Activated CD8-positive, alpha-beta memory T cell treated with anti-CD3 and anti-CD28 coated beads, Interleukin-2, amount 10 ng/mL, durations not matched to agents 7 days and 5 days (primary cell): ENCODE measurements at places on chromosomes 2 and 18.

DNA sequence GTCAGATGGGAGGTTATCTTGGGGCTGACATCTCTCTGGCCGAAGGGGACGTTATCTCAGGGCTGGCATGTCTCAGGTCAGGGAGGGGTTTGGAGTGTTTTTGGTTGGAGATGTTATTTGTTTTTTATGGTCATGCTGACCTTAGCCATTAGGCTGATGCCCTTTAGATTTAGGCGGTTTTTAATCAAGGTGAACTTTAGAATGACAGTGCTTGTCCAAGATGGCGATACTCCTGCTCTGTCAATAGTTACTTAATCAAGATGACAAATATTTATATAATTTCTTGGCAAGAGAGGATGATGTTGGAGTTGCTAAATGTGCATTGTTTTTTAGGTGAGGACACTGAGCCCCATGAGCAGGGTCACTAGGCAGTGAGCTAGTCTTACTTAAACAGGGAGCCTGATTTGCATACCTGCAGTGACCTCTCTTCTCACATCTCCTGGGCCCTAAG, 34.5 kb downstream of the MERTK start:
- no peak for DNase-seq
- no peaks in the 10 kb centered on the region for H3K36me3 ChIP-seq
- no peak overlapping the region for H3K4me3 ChIP-seq
- peaks cover 30% of the 10 kb centered on the region for H3K27me3 ChIP-seq
- H3K27ac ChIP-seq, result no peak overlapping the region

DNA sequence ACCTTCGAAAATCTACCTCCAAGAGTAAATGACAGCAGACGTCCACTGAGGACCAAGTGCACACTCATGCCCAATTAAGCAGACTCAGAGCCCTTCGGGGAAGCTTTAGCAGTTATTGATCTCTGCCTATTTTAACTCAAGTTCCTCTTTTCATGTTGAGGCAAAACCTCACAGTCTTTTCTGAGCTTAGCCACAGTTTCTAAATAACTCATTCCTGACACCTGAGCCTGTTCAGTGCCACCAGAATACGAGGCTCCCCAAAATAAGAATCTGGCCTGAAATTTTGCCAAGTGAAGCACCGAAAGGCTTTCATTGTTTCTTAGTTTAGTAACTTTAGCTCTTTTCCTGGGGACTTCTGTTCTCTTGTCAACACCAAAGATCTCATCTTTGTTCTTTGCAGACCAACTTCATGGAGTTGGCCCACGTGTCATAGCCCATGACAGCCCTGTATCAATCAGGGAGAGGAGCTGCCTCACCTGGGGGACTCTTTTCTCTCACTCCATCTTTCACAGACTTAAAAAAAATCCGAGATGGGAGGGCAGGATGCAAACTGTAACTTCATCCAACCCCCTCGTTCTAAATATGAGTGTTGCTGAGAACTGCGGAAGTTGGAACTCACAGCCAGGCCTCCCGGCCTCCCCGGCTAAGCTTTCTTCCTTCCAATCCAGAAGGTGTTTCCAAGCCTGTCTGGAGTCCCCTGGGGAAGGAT, 22.2 kb downstream of the INPP5D start:
- H3K36me3 ChIP-seq, result peaks cover 67% of the 10 kb centered on the region
- no peak for DNase-seq
- H3K4me1 ChIP-seq, result peaks cover 91% of the 10 kb centered on the region
- H3K27me3 ChIP-seq, result no peaks in the 10 kb centered on the region
- H3K27ac ChIP-seq, result peak overlapping the region; percentile 94

DNA sequence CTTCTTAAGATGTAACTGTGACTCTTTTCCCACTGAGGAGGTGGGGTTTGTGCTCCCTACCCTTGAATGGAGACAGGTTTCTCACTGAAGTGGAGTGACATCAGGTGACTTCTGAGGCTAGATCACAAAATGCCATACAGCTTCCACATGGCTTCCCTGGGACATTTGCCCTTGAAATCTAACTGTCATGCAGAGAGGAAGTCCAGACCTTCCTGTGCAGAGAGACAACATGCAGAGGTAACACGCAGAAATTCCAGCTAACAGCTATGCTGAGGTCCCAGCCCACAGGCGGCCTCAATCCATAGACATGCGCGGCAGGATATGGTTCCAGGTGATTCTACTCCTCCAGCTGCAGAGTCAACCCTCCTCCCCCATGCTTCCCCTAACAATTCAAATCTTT, 119.0 kb downstream of the TRIB2 start:
- no peak overlapping the region for H3K27ac ChIP-seq
- H3K27me3 ChIP-seq, result peaks cover 29% of the 10 kb centered on the region
- DNase-seq, result no peak
- no peaks in the 10 kb centered on the region for H3K36me3 ChIP-seq
- no peaks in the 10 kb centered on the region for H3K4me1 ChIP-seq

- H3K4me3 ChIP-seq, result no peak overlapping the region
- H3K27ac ChIP-seq, result no peak overlapping the region
- H3K36me3 ChIP-seq, result no peaks in the 10 kb centered on the region
Measured at GRCh38 chr18:5449858-5450509, 93.8 kb downstream of the EPB41L3 start.

DNA sequence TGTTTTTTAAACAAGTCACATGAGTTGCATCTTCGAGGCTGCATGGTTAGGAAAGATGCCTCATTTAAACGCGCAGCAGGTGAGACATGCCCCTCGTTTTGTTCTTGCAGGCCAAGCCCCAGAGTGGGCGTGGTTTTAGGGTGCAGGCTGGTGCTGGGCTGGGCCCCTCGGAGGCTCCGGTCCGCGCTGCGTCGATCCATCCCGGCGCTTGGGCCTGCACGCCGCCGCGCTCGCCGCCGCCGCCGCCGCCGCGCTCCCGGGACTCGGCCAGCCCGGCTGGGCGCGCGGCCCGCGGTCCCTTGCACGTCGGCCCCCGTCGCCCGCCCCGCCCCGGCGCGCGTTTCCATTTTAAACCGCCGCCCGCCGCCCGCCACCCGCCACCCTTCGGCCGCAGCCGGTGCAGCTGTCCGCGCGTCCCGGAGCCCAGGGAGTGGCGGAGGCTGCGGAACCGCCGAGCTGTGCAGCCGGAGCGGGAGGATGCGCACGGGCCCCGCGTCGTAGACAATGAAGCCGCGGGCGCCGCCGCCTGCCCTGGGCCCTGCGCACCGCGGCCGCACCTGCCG, 175.5 kb downstream of the AGAP1 start:
- H3K36me3 ChIP-seq, result peaks cover 3% of the 10 kb centered on the region
- peak overlapping the region; percentile 18 for H3K4me3 ChIP-seq
- peaks cover 61% of the 10 kb centered on the region for H3K27me3 ChIP-seq
- no peak for DNase-seq
- peaks cover 4% of the 10 kb centered on the region for H3K4me1 ChIP-seq
- no peak overlapping the region for H3K27ac ChIP-seq

DNA sequence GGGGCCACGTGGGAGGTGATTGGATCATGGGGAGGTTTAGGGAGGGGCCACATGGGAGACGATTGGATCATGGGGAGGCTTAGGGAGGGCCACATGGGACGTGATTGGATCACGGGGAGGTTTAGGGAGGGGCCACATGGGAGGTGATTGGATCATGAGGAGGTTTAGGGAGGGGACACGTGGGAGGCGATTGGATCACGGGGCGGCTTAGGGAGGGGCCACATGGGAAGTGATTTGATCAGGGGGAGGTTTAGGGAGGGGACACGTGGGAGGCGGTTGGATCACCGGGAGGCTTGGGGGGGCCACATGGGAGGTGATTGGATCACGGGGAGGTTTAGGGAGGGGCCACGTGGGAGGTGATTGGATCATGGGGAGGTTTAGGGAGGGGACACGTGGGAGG, 22.5 kb upstream of the SALL3 start:
- H3K4me1 ChIP-seq, result no peaks in the 10 kb centered on the region
- H3K4me3 ChIP-seq, result no peak overlapping the region
- DNase-seq, result no peak
- H3K27ac ChIP-seq, result no peak overlapping the region
- H3K36me3 ChIP-seq, result no peaks in the 10 kb centered on the region

GRCh38 chr18:52624702-52625101, 284.7 kb downstream of the DCC start:
- H3K27ac ChIP-seq, result no peak overlapping the region
- H3K4me1 ChIP-seq, result no peaks in the 10 kb centered on the region
- H3K4me3 ChIP-seq, result no peak overlapping the region
- DNase-seq, result no peak

DNA sequence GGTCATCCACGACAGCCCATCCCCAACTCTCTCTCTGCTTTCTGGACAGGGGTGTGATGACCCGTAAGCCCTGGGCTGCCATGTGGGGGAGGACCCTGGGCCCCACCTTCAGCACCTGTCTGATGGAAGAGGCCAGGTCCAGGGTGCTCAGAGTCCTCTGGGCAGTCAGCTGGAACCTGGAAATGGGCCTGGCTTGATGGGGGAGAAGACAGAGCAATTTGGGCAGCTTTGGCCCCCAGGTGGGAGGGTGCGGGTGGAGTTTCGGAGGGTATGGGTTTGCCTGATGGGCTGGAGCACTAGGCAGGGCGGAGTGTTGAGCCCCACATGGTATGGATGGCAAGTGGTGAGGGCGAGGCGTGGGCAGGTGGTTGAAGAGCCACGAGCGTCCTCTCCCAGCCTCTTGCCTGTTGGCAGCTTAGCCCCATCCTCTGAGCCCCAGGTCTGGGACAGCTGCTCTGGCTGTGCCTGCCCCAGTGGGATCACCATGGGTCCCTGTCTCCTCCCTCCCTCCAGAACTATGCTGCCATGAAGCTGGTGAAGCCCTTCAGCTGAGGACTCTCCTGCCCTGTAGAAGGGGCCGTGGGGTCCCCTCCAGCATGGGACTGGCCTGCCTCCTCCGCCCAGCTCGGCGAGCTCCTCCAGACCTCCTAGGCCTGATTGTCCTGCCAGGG, 232.7 kb downstream of the DYSF start:
- peaks cover 2% of the 10 kb centered on the region for H3K27me3 ChIP-seq
- no peak overlapping the region for H3K27ac ChIP-seq
- H3K4me3 ChIP-seq, result no peak overlapping the region
- DNase-seq, result no peak
- H3K36me3 ChIP-seq, result no peaks in the 10 kb centered on the region

- no peak for DNase-seq
- peaks cover 2% of the 10 kb centered on the region for H3K27me3 ChIP-seq
- H3K27ac ChIP-seq, result no peak overlapping the region
- no peak overlapping the region for H3K4me3 ChIP-seq
Measured at GRCh38 chr2:30218814-30219213, 12.5 kb upstream of the LBH start.

GRCh38 chr2:8650256-8650655, 31.6 kb upstream of the ID2 start:
- no peaks in the 10 kb centered on the region for H3K4me1 ChIP-seq
- peaks cover 3% of the 10 kb centered on the region for H3K36me3 ChIP-seq
- no peak for DNase-seq
- H3K27ac ChIP-seq, result no peak overlapping the region
- no peak overlapping the region for H3K4me3 ChIP-seq

- peaks cover 4% of the 10 kb centered on the region for H3K36me3 ChIP-seq
- H3K27ac ChIP-seq, result no peak overlapping the region
- H3K4me1 ChIP-seq, result peaks cover 17% of the 10 kb centered on the region
- no peaks in the 10 kb centered on the region for H3K27me3 ChIP-seq
- H3K4me3 ChIP-seq, result no peak overlapping the region
Measured at GRCh38 chr2:23806201-23806600, 120.7 kb downstream of the ATAD2B start.

DNA sequence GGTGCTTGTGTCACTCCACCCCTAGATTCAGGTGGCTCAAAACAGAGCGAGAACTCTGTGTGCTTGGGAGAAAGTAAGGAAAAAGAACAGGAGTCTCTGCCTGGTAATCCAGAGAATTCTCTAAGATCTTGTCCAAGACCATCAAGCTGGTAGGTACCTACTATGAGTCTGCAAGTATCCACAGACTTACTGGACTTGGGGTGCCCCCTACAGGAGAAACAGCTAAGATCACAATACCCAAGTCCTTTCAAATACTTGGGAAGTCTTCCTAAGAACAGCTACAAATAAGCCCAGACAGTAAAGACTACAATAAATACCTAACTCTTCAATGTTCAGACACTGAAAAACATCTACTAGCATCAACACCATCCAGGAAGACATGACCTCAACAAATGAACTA, 1143.6 kb upstream of the ACVR2A start:
- H3K27ac ChIP-seq, result no peak overlapping the region
- H3K27me3 ChIP-seq, result no peaks in the 10 kb centered on the region
- no peak overlapping the region for H3K4me3 ChIP-seq
- DNase-seq, result no peak

DNA sequence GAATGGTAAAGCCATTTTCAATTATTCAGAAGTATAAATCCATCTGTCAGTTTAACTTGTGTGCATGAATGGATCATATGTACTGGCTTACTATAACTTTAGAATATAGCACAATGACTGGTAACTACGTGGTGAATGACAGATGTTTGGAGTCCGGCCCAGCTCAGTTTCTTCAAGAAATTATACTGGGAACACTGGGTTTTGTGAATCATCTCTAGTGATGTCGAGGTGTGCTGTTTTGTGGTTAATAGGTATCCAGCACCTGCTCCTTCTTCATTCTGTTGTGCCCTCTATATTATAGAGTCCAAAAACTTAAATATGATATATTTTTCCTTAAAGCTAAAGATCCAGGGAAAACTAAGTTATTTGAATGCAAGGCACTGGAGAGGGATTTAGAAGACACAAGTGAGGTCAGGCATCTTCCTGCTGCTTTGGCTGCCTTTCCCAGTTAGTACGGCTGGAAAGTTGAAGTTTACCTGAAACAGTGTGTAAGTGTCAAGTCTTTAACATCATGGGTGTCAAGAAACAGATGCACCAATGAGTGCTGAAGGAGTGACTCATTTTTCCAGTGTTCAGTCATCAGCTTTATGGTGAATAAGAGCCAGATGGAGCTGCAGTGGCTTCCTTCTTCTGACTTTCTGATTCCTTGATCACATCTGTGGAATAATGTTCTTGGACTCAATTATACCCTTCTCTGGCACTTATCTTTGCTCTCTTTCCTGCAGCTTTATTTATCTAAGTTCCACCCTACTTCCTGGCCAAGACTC, 1079.5 kb upstream of the CELF4 start:
- no peaks in the 10 kb centered on the region for H3K27me3 ChIP-seq
- H3K36me3 ChIP-seq, result no peaks in the 10 kb centered on the region
- no peak overlapping the region for H3K4me3 ChIP-seq
- H3K27ac ChIP-seq, result no peak overlapping the region
- no peaks in the 10 kb centered on the region for H3K4me1 ChIP-seq

DNA sequence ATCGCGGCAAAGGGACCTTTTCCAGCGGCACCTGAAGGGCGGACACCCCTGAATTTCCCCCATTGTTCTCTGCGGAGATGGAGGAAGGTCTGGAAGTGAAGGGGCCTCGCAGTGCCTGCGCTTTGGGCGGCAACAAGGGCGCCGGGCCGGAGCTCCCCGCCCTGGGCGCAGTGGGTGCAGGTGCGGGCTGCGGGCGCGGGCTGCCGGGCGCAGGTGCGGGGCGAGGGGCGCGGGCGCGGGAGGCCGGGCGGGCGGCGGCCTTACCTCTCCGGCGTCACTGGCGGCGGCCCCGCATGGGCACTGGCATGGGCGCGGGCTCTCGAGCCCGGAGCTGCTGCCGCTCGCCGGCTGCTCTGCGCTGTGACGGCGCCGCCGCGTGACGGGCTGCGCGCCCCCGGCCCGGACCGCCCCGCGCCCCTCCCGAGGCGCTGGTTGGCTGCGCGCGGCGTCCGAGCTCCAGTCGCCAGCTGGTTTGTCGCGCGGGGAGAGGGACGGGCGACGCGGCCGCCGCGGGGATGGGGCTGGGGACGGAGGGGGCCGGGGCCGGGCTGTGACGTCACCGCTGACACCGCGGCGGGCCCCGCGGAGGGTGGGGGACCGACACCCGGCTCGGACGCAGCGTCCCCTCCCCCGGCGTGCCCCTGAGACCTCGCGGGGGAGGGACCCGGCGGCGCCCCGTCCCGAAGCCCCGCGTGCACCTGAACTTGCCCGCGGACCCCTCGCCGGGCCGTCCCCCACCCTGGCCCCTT, at the start of gene KIF1A:
Gene KIF1A (minus strand): TSS at position 362 of the 749 bp plus-strand sequence. CDS start 22,467 bp downstream, outside the sequence.
- H3K27me3 ChIP-seq, result peaks cover 53% of the 10 kb centered on the region
- no peak within 1 kb of the TSS for H3K27ac ChIP-seq
- peak; percentile 38 for DNase-seq
- H3K36me3 ChIP-seq, result peaks cover 1% of the 10 kb centered on the region
- peaks cover 5% of the 10 kb centered on the region for H3K4me1 ChIP-seq
- no peak within 1 kb of the TSS for H3K4me3 ChIP-seq
